ENCODE measurements at places on chromosomes 16 and 17. TPM values are rescaled to one million over a fixed set of nuclear protein-coding genes. Genes with fewer than 3 reads are reported as not detected.
A peak's percentile ranks its signal among the peaks of the same experiment; 100 is the strongest.

DNA sequence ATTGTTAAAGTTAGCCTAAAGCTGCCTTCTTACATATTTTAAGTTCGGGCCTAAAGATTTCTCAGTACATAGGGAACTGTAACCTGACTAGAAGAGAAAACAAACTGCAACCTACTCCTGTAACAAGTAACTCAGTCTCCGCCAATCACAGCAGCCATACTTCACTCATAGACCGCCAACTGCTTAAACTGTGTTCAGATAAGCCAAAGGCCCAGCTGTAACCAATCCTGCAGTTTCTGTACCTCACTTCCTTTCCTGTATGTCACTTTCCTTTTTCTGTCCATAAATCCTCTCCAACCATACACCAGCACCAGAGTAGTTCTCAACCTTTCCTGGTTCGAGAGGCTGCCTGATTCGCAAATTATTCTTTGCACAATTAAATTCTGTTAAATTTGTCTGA, 41.5 kb downstream of the GLG1 start:
- H3K4me3 ChIP-seq = no peak overlapping the region
- H3K27me3 ChIP-seq = no peaks in the 10 kb centered on the region
- no peak overlapping the region for H3K27ac ChIP-seq

DNA sequence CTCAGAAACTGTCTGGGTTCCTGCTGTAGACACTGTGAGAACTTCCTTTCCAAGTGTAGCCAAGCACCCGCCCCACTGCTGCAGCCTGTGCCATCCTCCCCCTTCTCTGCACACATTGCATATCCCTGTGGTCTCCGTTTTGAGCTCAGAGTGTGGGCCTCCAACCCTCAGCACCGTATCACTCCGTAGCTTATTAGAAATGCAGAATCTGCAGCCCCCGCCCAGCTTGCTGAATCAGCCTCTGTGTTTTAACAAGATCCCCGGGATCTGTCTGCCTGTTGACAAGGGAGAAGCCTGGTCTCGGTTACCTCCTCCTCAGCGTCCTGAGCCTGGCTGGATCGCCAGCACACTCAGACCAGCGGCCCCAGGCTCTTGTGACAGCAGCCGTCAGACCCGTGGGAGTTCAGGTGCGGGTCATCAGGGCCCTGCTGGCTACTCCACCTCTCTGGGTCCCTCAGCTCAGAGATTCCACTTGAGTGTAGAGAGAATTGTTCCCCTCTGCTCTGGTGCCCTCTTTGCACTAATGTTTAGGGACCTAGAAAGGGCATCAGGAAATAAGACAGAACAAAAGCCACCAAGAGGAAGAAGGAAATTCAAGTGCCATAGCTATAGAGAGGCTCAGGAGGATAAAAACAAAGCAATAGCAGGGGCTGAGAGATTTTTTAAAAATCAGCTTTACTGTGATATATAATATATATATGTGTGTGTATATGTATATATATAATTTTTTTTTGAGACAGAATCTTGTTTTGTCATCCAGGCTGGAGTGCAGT, 92.3 kb downstream of the PITPNC1 start:
- no peak overlapping the region for H3K27ac ChIP-seq
- no peak overlapping the region for H3K4me3 ChIP-seq
- no peaks in the 10 kb centered on the region for H3K36me3 ChIP-seq
- H3K4me1 ChIP-seq = peaks cover 2% of the 10 kb centered on the region

DNA sequence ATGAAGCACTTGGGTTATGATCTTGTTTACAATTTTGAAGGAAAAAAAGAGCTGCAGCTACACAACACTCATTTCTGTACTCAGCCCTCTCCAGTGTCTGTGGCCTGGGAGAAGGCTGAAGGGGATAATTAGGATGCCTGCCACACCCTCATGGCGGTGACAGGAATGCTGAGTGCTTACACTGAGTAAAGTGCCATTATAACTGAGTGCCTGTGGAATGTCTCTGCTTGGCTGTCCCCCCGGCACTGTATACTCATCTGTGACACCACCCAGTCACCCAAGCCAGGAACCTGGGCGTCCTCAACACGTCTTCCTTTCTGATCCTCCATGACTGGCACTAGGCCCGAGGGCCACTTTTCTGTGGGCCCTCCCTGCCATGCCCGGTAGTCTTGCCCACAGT, 3.5 kb upstream of the MRPL38 start:
- H3K4me1 ChIP-seq = no peaks in the 10 kb centered on the region
- no peak overlapping the region for H3K4me3 ChIP-seq
- no peak for DNase-seq
- H3K36me3 ChIP-seq = no peaks in the 10 kb centered on the region

GRCh38 chr16:54477714-54478113, 191.1 kb upstream of the IRX3 start:
- DNase-seq = no peak
- H3K4me1 ChIP-seq = no peaks in the 10 kb centered on the region
- H3K36me3 ChIP-seq = no peaks in the 10 kb centered on the region
- no peaks in the 10 kb centered on the region for H3K27me3 ChIP-seq
- no peak overlapping the region for H3K4me3 ChIP-seq
- H3K27ac ChIP-seq = no peak overlapping the region

CALB2 gene
- 1.4 TPM for total RNA-seq

CNTNAP1 gene
- total RNA-seq = 9.1 TPM

DNA sequence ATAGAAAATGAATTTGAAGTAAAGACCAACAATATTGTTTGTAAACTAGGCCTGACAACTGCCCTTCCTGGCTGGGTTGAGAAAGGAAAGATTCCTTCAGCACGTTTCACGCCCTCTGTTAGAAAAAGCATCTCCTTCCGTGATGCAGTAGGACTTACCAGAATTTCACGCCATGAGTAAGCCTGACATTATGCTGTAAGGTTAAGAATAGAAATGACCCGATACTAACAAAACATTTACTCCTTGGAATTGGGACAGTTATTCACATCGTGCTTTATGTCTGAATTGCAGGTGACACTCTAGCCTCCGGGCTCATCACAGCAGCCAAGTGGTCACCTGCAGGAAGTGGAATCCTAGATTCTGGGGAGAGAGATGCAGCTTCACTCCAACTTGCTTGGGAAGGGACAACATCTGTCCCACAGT, 17.5 kb downstream of the MARCHF10 start:
- no peak for DNase-seq
- H3K4me1 ChIP-seq = no peaks in the 10 kb centered on the region

DNA sequence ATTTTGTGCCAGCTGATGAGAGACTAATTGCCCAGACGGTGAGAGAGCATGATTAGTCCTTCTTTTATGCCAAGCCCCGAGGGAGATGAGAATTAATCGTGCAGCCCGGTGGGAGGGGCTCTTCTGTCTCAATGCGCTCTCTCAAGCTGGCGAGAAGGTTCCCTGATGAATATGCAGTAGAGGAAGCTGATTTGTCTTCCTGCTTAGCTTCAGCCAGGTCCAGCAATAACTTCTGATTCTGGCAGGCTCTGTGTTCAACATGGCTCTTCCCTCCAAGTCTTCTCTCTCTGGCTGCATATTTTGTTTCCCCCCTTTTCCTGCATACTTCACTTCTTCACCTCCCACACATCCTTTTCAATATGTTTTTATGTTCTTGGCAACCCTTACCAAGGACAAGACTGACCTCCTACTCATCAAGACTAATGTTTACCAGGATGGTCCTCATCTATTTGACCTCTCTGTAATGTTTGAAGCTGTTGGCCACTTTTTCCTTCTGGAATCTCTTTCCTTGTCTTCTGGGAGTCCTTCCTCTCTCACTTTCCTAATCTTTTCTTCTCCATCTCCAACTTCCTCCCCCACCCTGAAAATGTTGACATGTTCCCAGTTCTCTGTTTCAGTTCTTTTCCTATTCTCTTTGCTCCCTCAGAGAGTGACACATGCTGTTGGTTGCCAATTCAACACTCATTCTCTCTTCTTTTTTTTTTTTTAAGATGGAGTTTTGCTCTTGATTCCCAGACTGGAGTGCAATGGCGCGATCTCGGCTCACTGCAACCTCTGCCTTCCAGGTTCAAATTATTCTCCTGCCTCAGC, 33.1 kb downstream of the ARL4D start:
- no peaks in the 10 kb centered on the region for H3K36me3 ChIP-seq
- no peak overlapping the region for H3K4me3 ChIP-seq
- H3K27me3 ChIP-seq = no peaks in the 10 kb centered on the region

UBE2Z gene
- total RNA-seq = 86.7 TPM

PROCA1 gene
- 3.4 TPM for total RNA-seq

HBA2 gene
- total RNA-seq = 33.9 TPM

DNA sequence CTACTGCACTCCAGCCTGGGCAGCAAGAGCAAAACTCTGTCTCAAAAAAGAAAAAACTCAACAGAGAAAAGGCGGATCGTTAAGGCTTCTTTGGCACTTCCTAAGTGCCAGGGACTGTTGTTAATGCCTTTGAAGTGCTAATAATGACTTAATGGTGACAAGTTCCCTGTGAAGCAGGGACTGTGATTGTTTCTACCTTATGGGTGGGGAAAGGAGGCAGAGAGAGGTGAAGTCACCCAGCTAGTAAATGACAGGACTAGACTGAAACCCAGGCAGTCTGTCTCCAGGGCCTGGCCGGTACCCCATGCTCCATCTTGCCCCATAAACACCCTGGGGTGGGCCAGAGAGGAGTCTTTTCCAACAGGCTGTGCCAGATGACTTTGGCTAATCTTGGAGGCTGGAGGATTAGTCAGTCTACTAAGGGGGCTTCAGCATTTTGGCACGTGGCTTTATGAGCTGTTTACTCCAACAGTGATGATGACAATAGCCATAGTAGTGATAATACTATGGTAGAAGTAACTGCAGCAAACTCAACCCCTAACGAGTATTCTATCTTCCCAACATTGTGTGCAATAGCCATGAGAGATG, 26.9 kb downstream of the ABCC1 start:
- H3K36me3 ChIP-seq = no peaks in the 10 kb centered on the region
- no peak for DNase-seq
- no peaks in the 10 kb centered on the region for H3K27me3 ChIP-seq
- H3K27ac ChIP-seq = peak overlapping the region; percentile 67

DNA sequence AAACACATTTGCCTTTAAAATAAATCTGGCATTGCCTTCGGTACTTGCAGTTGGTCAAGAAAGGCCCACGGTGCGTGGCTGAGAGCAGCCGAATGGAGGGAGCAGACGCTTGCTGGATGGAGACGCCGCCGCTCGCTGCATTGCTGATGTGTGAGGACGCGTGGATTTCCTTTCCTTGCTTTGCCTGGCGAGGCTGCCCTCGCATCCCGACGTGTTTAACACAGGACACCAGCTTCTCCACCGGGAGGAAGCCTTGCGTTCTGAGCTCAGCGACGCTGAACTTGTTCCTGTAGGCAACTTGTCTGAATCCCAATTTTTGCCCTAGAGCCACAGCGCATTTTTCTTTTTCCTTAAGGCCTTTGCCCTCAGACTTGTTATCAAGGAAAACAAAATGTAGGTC, 45.8 kb downstream of the COX4I1 start:
- H3K4me1 ChIP-seq = no peaks in the 10 kb centered on the region
- no peaks in the 10 kb centered on the region for H3K27me3 ChIP-seq
- H3K36me3 ChIP-seq = no peaks in the 10 kb centered on the region
- no peak overlapping the region for H3K4me3 ChIP-seq
- no peak overlapping the region for H3K27ac ChIP-seq

- H3K4me3 ChIP-seq = no peak overlapping the region
- no peak for DNase-seq
- peaks cover 15% of the 10 kb centered on the region for H3K36me3 ChIP-seq
- H3K27ac ChIP-seq = no peak overlapping the region
- no peaks in the 10 kb centered on the region for H3K27me3 ChIP-seq
Measured at GRCh38 chr17:50961282-50962220, 95.4 kb upstream of the TOB1 start.

C1QL1 gene
- 0.76 TPM for total RNA-seq
